Caco-2 (cell line): ENCODE measurements at places on chromosomes 4 and X.

DNA sequence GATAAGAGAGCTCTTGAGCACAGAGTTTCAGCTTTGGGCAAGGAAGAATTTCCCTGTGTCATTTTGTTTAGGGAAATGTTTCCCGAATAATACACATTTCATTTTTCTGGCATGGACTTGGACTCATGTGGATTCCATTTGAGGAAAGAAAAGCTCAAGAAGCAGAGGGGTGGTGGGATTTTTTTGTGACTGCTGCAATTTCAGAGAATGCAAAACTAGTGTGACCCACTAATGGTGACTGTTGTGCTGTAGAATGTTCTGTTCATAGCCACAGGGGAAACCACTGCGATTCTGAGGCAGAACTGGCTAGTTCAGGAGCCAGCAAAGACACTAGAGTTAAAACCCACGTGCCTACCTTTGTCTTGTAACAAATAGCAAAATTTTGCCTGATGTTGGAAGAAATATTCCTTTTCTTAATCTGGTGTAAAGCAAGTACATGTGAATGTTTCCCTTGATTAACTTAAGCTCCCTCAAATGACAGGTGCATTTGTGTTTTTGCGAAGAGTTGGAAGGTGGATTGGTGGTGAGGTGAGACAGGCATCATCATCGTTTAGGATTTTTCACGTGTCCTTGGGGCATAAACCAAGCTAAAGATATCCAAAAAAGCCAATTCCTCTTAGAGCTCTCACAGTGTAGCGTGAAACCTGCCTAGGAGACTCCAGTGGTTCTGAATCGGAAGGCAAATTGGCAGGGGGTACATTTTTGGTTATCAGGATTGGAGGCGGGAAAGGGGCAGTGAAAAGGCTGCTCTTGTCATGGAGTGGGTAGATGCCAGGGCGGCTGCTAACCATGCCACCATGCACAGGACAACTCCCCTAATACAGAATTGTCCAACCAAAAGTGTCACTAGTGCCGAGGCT is 38.0 kb upstream of the FAM9C start:
- no peak for DNase-seq

- DNase-seq, result peak; percentile 41
These were observed 344.0 kb upstream of the EPHA5 start for GRCh38 chr4:66014146-66014765.

- DNase-seq, result no peak
These were observed 11.6 kb downstream of the FGA start for GRCh38 chr4:154578919-154579318.

- DNase-seq, result no peak
These were observed 18.1 kb downstream of the SOWAHB start for GRCh38 chr4:76879731-76880364.

- no peak for DNase-seq
These were observed 88.5 kb upstream of the TSPAN5 start for GRCh38 chr4:98746936-98747335.

DNA sequence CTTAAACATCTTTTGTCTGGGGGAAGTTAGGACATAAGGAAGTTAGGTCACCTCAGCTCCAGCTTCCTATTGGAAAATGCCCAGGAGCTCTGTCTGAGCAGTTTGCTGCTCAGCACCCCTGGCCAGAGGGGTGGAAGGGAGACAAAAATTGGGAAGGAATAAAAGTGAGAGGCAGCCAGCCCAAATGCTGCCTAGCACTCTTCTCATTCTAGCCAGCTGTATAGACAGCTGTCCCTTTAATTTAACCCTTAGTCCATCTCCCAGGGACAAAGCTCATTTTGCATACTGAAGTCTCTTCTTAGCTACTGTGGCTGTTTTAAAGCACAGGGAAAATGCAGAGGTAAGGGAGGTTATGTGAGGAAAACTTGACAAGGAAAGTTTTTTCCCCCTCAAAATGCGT is 89.5 kb upstream of the CITED1 start:
- no peak for DNase-seq
